ENCODE measurements at places on chromosomes 11 and 22.

- DNase-seq, result no peak
These were observed 2.0 kb upstream of the RELT start for GRCh38 chr11:73374151-73374550.

GRCh38 chr11:66659763-66660162 is 17.9 kb downstream of the RBM4B start:
- no peak for DNase-seq

DNA sequence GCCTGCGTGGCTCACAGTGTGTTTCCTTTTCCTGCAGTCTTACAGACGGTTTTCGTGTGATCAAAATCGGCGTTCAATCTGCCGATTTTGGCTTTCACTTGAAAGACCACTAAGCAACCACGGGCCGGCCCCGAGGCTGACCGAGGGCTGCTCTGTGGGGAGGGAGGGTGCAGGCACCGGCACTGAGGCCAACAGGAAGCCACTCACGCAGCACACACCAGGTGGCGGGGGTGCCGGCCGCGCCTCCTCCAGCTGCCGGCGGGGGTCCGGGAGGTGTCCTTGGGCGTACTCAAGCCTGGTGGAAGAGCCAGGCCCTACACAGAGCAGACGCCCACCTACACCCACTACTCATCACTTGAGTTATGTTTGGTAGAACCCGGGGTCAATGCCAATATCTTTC is 14.3 kb downstream of the TOLLIP start:
- DNase-seq, result no peak

DNA sequence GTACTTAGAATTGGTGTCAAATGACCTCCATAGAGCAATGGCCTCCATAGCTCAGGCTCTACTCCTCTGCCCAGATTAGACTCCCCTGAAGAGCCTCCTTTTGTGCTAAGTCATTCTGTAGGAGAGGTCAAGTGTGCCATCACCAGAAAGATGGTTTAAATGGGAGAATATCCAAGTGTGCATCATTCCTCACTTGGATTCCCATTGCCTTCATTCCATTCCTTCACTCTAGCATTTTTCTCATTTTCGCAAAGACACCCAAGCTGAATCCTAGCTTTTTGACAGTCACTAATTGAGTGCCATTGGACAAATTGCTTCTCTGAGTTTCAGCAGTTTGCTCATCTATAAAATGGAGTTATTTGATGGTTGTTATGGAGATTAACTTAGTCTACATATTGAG is 16.9 kb downstream of the CLMP start:
- DNase-seq, result no peak

DNA sequence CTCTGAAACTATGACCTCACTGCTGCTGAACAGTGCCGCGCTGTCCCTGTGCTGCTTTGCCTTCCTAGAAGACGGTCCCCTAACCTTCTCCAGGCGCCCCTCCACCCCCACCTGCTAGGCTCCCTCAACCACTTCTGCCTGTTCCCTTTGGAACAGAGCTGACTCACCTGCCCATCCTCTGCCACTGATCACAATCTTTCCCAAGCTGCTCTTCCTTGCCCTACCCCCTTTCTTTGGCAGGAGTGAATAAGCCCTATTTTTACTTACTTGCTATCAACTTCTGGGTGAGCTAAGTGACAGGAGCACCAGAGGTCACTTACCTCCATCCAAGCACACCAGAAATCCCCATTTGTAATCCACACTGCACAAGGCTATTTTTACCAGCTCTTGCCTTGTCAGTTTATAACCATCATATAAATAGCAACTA is 116.0 kb upstream of the BID start:
- no peak for DNase-seq

GRCh38 chr22:44193535-44193891 is 12.8 kb downstream of the PARVG start:
- DNase-seq, result no peak

DNA sequence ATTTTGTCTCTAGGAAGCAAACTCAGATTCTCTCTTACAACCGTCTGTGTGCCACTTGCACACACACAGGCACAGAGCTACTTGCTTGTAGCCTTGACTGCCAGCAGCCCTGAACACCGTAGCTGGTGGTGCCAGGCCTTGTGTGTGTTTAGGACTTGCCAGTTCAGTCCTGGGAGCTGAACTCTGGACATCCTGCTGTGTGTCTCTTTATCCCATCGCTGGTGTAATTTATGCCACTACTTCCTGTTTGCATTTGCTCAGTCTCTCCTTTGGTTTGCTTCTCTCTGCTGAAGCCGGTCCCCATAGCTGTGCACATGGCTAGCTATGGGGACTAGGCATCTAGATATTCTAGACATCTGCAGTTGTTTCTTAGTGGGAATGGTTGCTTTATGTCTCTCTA is 24.0 kb downstream of the MARK2 start:
- no peak for DNase-seq

DNA sequence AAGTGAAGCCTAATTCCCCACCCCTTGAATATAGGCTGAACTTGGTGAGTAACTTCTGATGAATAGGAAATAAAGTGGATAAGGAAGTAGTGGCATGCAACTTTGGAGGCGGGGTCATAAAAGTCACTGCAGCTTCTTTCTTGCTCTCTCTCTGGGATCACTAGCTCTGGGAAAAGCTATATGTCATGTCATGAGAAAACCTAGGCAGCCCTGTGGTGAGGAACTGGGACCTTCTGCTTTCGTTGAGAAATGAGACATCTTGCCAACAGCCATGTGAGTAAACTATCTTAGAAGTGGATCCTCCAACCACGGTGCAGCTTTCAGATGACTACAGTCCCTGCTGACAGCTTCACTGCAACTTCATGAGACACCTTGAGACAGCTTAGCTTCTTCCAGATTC is 15.7 kb downstream of the ZNF214 start:
- no peak for DNase-seq

Data from GM06990 (cell line).